ENCODE measurements at places on chromosomes 16 and 17.

DNA sequence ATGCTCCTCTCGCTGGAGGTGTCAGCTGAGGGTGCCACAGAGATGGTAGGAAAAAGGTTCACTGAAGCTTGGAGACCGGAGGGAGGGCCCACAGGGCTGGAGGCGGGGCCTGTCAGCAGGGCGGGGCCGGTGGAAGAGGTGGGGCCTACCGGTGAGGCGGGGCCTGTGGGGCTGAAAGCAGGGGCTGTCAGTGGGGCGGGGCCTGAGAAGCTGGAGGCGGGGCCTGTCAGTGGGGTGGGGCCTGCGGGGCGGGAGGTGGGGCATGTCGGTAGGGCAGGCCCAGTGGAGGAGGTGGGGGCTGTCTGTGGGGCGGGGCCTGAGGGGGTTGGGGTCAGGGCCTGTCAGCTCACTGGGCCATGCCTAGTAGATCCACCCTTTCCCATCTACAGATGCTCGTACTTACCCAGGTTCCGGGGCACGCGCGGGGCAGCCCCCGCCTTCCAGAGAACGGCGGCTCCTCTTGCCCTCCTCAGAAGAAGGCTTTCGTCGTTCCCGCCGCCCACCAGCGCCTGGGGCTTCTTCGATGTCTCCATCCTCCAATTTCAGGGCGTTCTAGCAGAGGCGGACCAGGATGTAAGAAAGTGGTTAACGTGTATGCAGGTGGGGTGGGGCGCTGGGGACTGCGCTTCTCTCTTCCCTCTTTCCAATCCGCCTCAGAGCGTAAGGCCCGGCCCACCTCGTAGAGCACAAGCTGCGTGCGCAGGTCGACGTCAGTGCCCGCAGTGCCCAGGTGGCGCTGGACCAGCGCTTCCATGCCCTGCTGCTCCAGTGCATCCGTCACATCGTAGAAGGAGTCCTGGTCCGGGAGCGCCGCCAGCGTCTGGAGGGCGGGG lies 9.8 kb downstream of the TMEM208 start:
- DNase-seq = peak; percentile 92

GRCh38 chr17:76094046-76094445 lies 9.5 kb downstream of the EXOC7 start:
- DNase-seq = no peak

DNA sequence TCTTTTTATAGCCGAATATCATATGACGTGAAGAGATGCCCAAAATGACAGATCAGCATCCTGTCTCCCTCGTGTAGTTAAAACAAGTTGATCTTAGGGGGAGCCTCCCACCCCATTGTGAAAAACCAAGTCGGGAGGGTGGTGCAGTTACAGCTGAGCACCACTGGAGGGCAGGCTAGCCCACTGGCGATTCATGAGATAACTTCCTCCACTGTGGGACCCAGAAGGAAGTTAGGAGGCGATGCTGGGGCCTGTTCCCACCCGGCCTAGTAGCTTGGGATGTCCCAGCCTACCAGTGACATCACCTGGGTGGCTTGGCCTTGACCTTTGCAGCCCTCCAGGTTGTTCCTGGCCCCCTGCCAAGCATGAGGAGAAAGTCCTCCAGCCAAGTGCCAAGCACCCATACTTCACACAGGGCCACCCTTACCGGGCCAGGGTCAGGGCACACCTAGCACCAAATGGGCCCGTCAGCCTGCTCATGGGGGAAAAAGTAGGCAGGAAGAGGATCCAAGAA lies 8.1 kb upstream of the CPNE2 start:
- peak; percentile 84 for DNase-seq

- peak; percentile 93 for DNase-seq
Measured at GRCh38 chr16:88468275-88469129, 15.4 kb downstream of the ZFPM1 start.

GRCh38 chr17:76862494-76862893 lies 5.7 kb upstream of the MGAT5B start:
- DNase-seq = no peak

DNA sequence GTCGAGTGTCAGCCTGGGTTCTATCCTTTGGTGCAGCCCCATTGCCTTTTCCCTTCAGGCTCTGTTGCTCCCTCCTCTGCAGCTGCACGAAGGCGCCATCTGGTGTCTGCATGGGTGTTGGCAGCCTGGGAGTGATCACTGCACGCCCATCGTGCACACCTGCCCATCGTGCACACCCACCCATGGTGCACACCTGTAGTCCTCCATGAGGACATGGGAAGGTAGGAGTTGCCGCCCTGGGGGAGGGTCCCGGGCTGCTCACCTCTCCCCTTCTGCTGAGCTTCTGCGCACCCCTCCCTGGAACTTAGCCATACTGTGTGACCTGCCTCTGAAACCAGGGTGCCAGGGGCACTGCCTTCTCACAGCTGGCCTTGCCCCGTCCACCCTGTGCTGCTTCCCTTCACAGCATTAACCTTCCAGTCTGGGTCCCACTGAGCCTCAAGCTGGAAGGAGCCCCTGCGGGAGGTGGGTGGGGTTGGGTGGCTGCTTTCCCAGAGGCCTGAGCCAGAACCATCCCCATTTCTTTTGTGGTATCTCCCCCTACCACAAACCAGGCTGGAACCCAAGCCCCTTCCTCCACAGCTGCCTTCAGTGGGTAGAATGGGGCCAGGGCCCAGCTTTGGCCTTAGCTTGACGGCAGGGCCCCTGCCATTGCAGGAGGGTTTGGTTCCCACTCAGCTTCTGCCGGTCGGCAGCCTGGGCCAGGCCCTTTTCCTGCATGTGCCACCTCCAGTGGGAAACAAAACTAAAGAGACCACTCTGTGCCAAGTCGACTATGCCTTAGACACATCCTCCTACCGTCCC lies 2.9 kb downstream of the CTRL start:
- DNase-seq = peak; percentile 84

DNA sequence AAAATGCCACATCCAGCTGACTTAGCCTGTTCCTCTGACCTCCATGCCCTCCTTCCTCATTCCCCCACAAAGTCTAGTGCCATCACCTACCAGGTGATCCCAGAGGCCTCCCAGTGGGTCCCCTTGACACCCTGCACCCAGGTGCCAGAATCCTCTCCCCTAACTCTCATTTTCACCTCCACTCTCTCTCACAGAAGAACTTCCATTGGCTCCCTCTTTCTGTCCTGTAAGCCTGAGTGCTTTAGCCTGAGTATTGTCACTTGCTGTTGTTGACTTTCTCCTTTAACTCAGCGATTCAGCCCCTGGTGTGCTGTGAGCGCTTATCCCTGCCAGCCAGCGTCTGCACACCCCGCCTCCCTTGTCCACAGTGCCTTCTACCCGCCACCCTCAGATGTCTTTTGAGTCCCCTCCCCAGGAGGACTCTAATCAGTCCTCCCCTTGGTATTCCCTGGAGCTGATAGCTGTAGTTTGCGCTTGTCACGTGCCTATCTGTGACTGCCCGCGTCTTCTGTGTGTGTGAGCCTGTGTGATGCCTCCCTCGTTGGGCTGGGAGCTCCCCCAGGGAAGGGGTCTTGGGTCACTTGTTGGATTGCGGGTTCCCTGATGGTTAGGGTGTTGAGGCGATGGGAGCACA lies 31.9 kb downstream of the ARHGAP23 start:
- no peak for DNase-seq

DNA sequence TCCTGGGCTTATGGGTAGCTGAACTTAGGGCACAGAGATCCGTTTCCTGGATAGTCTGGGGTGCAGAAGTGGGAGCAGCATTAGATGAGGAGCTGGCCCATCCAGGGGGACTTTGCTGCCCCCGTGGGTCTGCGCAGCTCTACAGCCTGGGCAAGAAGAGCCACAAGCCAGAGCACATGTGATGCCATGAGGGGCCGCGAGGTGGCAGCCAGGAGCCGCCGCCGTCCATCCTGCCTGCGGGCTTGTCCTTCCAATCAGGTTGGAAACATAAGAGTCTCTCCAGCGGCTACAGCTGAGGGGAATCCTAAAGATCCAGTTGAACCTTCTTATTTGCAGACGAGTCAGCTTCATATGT lies 21.9 kb downstream of the C1QTNF1 start:
- DNase-seq = peak; percentile 94

GRCh38 chr17:888998-889441 lies 90.6 kb downstream of the NXN start:
- peak; percentile 74 for DNase-seq

DNA sequence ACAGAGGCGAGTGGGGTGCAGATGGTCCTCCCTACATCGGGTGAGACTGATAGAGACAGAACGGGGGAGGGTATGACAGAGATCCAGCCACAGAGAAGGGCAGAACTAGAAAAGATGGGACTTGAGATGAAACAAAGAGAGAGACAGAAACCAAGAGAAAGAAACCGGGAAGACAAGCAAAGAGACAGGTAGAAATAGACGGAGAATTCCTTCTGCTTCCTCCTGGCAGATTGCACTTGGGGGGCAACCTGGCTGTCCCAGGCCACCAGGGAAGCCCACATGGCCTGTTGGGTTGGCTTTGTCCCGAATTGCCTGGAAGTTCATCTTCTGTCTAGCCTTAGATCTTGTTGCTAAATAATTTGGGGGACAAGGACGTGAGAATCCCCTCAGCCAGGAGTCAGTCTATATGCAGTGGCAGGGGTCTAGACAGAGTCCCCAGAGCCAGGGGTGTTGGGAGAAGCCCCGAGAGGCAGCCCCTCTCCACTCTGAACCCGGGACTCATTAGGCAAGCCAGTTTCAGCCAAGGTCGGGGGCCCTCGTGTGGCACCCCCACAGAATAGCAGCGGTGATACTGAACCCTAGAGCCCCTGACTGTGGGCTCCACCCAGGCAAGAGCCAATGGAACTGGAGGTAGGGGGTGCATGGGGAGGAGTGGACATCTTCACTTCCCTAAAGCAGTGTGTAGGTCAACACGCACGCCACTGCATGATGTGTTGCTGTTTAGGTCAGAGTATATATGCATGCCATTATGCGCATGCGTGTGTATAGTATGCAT lies 627 bp upstream of the TSPOAP1 start:
- DNase-seq = no peak

DNA sequence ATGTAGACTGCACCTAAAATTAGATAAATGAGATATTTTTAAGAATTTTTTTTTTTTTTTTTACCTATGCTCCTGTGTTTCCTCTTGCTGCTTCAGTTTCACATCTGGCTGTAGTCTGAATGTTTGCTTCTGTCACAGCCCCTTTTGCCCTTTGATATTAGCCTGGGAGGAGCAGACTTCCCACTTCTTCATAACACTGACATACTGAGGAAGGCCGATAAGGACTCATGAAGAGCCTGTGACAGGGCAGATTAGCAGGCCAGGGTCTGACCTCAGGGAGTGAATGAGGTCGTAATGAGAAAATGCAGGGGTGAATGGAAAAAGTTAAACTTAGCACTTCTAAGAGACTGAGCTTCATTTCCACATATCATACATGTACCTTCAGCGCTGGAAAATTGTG lies at the start of gene SLFN14:
Gene SLFN14, minus strand, starts transcription at position 117 of the 400 bp plus-strand sequence. CDS start 2,757 bp downstream, outside the sequence.
- peak; percentile 51 for DNase-seq

GRCh38 chr17:62656446-62656845 lies 29.0 kb downstream of the MRC2 start:
- no peak for DNase-seq

GRCh38 chr17:59830007-59830630 lies 62.6 kb downstream of the TUBD1 start:
- DNase-seq = no peak

DNA sequence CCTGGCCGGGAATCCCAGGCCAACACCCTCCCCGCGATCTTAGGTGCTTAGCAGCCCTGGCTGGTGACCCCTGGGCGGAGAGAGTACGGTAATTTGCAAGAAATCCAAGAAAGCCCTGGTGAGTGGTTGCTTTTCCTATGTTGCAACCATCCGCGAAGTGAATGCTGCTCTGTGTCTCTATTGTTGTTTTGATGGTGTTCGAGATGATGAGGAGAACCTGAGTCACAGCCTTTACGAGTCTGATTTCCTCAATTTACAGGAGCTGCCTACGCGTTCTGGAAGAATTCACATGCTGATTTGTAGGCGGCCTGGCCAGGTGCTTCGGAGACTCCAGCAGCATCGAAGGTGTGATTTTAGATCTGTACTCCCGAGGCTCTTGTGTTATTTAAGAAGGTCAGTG lies 63.3 kb downstream of the TMEM235 start:
- DNase-seq = peak; percentile 91

DNA sequence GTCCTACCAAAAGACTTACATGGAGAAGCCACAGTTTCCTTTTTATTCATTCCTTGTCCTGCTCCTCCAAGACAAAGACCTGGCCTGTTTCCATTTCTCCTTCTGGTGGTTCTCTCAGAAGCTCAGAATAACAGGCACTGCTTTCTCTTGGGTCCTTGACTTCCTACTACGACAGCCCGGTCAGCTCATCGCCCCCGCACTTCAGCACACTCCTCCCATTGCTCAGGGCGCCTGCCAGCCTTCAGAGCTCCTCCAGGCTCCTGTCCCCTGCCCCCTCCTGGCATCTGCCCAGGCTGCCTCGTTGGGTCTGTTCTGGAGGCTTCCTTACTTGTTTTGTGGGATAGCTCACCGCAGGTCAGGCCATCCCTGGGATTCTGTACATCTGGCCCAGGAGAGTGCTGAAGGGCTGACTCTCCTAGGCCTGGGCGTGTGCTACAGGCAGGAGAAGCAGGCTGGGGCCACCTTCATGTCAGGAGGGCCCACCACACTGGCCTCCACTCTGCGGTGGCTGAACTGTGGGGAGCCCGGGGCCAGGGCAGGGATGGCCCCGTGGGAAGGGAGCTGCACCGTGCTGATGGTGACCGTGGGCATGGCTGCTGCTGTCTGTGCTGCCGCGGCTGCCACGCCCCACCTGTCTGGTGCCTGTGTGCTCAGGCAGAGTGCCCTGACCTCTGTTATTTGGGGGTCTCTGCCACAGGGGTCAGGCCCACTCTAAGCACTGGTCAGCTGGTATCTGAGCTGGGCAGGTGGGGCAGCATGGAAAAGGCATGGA lies 17.7 kb downstream of the TCF25 start:
- no peak for DNase-seq

GRCh38 chr17:15909481-15909991 lies 35.4 kb upstream of the ADORA2B start:
- DNase-seq = peak; percentile 81

All from islet precursor cell (in vitro differentiated cells).